ENCODE measurements at places on chromosomes 2 and 18.

DNA sequence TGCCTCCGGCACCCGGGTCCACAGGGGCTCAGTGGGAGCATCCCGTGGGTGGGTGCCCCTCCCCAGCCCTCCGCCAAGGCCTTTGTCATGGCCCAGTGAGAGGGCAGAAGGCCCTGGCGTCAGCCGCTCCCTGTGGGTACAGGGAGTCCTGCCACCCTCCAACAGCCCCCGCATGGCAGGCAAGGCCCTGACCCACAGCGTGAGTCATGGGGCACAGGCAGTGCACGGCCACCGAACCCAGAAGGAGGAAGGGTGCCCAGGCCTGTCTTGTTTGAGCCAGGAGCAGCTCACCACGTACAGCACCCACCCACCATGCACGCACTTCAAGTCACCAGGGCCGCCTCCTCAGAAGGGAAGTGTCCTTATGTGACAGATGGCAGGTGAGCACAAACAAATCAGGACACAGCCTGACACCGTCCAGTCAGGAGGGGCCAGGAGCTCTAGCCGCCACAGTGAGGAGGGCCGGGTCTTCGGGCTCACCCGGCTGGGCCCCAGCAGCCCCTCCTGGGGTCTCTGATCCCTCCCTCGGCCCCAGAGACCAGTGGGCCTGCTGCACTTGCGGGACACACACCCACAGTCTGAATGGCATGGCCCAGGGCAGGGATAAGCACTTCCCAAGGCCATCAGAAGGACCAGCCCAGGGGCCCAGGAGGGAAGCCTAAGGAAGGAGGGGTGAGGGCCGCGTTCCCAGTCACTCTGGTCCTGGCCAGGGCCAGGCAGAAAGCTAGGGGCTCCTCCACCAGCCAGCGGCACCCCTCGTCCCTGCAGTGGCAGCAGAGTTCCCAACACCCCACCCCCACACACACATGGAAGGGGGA lies 25.8 kb downstream of the BIN1 start:
- no peak for DNase-seq

DNA sequence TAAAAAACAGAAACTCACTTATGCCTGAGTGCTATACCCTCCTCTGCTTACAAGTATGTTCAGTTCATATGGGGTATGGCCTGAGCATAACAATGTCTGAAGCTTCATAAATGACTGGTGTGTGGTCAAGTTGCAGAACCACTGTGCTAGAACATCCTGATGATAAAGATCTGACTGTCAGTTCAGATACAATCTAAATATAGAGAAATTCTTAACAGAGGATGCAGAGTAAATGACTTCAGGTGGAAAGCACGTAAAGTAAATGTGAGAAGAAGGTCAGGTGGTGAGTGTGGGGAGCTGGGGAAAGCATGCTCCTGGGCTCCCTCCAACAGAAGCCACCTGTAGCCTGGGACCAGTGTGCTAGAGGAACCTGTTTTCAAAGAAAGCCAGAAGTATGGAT lies 926.2 kb downstream of the TSN start:
- no peak for DNase-seq

DNA sequence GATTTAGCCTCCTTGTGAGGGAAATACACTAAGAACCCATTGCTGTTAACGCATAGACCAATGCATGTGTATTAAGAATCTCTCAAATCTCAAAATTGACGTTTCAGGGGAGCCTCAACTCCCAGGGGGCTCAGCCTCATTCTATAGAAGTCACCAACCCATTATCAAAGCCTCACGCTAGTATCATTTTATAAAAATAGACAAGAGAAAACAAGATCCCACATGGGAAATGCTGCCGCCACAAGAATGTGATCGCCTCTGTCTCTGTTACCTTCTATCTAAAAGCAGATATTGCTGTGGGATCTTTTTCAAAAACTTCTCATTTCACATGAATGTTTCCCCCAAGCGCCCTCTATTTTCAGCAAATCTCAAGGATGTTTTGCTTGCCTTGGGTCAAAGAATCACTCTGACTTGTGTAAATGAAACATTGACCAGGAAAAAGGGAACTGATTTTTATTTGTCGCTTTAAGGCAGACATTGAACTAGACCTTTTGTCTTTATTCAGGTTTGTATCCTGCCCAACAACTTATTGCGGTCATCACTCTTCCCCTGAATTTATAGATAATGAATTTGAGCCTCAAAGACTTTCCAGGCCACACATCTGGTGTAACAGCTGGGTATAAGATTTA lies 679.0 kb upstream of the ID2 start:
- DNase-seq = no peak

DNA sequence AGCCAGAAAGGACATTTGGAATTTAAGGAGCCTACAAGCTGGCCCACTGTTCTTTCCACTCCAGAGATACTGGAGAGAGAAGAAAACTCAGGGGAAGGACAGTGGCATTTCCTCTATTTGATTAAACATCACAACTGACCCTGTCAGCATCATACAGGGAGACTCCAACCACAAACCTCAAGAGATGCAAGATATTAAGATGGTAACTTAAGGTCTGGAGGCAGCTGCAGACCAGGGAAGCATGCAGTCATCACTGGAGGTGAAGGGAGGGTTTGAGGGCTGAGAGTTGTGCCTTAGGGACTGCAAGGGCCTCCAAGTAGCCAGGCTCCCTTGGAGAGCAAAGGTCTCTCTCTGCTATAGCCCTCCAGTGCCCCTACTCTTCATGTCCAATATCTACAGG lies 67.4 kb downstream of the RNF152 start:
- peak; percentile 10 for DNase-seq

- no peak for DNase-seq
Observed at GRCh38 chr18:56712761-56713160, 61.6 kb downstream of the WDR7 start.

DNA sequence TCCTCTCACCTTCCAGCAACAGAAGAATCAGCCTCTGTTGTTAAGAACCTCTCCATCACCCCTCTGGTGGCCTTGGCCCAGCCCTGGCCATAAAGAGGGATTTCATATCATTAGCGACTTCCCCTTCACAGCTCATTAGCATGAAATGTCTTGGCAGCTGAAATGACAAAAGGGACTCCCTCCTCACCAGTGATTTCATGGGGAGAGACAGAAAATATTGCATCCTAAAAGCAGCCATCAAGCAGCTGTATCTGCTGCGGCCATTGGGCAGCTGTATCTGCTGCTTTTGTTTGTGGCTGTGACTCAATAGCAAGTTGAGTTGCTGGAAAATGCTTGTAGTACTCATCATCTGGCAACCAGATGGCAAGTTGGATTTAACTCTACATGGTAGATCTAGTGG lies 105.9 kb upstream of the RMDN2 start:
- DNase-seq = peak; percentile 91

DNA sequence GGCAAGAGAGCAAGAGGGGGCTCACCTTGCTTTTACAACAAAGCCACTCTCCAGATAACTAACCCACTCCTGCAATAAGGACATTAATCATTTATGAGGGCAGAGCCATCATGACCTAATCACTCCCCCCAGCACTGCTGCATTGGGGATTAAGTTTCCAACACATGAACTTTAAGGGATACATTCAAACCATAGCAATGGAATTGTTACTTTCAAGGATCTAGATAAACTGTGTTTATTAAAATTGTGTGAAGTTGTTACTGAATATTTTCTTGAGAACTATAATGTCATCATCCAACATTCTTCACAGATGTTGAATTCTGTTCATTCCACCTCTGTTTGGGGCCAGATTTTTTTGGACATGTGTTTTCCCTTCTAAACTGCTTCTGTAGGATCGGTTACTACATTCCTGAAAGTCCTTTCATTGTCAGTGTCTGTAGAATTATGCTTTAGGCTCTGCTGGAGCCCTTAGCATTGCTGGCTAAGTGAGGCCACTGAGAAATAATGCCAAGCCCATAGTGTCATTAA lies 50.4 kb downstream of the SPATS2L start:
- DNase-seq = peak; percentile 64

GRCh38 chr18:477565-477964 lies 22.9 kb downstream of the COLEC12 start:
- no peak for DNase-seq

- DNase-seq = no peak
Observed at GRCh38 chr2:25294573-25295462, 46.9 kb downstream of the DNMT3A start.

- DNase-seq = no peak
Observed at GRCh38 chr2:237322564-237322963, 91.4 kb downstream of the COL6A3 start.

DNA sequence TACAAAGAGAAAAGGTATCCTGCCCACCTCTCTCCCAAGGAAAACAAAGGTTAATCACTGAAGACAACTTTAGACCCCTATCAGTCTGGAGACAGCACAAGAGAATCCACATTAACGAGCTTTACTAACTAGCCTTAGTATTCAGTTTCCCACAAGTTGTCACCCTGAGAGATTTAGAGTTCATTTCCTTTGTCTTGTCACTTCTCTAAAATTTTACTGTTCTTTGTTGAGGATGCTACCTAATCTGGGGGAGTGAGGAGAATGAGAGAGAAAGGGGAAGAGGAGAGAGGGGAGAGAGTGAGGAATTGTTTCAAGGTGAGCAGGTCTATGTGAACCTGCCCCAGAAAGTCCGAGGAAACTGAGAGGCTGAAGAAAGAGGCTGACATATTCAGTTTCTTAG lies 28.4 kb downstream of the C2orf76 start:
- no peak for DNase-seq

DNA sequence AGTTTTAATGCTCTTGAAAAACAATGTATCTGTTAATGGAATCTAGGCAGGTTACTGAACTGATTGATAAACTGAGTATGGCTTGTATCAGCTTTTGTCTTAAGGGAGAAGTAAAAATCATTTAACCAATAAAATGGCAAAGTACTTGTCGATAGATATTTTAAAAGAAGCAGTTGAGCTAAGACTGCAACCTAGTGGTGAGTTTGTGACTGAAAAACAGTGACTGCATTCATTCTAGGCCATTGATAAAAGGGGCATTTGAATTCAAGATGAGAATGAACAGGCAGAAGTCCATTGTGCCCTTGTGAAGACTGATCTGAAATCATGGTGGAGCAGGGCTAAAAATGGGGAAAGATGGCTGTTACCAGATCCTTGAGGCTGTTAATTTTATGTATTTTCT lies 59.4 kb upstream of the MSTN start:
- no peak for DNase-seq

GRCh38 chr2:19224011-19224410 lies 134.4 kb downstream of the OSR1 start:
- no peak for DNase-seq

DNA sequence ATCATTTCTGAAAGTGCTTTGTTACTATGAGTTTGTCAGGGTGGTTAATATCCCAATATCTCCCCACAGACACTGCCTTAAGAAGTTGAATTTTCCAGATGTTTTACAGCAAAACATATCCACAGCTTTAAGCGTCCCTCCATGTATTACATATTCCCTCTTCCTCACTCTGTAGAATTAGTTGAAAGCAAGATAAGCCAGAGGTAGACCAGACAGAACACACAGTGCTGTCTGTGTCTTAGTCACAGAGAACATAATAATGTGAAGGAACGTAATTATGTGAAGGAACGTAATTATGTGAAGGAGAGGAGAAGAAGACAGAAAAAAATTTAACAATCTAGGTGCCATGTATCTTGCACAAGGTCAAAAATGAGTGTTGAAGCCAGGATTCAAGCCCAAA lies 81.9 kb upstream of the LRATD1 start:
- no peak for DNase-seq

GRCh38 chr2:189517847-189518535 lies 62.6 kb downstream of the SLC40A1 start:
- DNase-seq = no peak

DNA sequence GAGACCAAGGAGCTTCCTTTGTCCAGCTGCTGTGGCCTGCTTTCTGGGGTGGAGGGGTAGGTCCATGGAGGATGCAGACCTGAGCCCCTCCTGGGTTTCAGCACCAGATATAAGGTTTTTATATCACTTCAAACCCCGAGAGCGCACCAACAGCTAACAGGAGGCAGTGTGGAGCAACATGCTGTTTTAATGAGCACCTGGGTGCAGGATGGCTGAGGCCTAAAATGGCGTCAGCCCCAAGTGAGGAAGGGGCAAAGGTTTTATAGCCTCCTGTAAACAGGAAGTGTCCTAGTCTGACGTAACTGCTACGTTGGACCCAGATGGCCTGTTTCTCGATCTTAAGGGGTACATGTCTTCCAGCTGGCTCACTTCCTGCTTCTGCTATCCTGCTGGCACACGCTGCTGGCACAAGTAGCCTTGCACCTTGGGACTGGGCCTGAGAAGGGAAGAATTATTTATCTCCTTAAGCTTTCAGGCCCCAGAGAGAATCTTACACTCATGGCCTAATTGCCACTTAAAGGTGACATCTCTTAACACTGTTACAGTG lies 11.4 kb upstream of the REG1B start:
- DNase-seq = no peak

DNA sequence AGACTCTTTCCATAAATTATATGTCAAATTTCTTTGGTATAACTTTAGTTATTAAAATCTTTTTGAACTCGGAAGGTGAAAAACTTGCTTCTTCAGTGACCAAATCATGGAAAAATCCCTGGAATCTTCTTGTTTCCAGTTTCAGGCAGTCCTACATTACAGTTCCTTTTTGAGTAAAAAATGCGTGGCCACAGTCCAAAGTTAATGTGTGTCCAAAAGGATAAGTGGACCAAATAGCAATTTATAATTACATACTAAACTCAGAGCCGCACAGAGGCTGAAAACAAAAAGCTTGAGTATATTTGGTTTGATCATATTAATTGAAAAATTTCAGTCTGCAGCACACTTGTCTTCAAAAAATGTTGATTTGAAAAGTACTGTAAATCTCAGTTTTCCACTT lies 28.4 kb upstream of the DYNC2LI1 start:
- no peak for DNase-seq

- DNase-seq = no peak
Observed at GRCh38 chr2:226064932-226065570, 665.5 kb downstream of the NYAP2 start.

- no peak for DNase-seq
Observed at GRCh38 chr2:121031568-121032340, 253.2 kb downstream of the TFCP2L1 start.

GRCh38 chr2:18132697-18133096 lies 254.2 kb downstream of the KCNS3 start:
- DNase-seq = no peak

DNA sequence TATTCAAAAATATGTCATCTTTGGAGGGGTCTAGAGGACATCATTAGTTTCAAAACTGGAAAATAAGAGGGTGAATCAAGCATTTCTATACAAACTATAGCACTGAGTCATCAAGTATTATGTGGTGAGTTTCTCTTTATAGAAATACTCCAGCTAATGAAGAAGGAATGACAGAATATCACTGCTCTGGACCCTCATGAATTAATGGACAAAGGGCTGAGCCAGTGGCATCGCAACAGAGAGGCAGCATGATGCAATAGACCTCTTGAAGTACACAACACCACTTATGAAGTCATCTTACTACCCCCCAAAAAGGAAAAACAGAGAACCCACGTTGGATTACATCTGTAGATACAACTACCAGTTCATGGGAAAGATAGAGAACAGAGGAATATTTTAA lies 27.4 kb upstream of the EIF2AK3 start:
- DNase-seq = no peak

DNA sequence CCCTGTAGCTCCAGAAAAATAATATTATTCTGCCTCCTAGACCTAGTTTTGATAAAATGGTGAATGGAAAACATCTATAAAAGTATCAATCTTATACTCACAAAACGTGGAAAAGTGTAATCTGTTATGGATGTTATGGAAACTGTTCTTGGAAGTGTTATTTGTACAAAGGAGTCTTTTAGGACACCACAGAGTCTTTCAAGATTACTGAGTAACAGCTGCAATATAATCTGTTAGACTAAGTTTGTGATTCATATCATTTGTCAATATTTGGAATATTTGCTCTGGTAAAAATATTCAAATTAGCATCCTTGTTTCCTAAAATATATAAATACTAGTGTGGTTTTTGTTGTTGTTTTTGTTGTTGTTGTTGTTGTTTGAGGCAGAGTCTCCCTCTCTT lies 87.9 kb downstream of the RAD51AP2 start:
- no peak for DNase-seq

GRCh38 chr2:106288873-106289272 lies 94.8 kb upstream of the UXS1 start:
- DNase-seq = no peak

Measured in GM04504 (cell line).